ENCODE measurements at places on chromosomes 12 and 14. TPM values are rescaled to one million over a fixed set of nuclear protein-coding genes. Genes with fewer than 3 reads are reported as not detected.

Gene PHETA1
- 11.2 TPM for total RNA-seq

Gene AJUBA
- total RNA-seq = 60.8 TPM

Gene REM2
- total RNA-seq = not detected

Gene IL26
- total RNA-seq = 0.64 TPM

Gene SCNN1A
- 0.66 TPM for total RNA-seq

Gene PLA2G1B
- not detected for total RNA-seq

GRCh38 chr14:42994051-42994736, 1387.5 kb downstream of the LRFN5 start:
- peak; percentile 46 for DNase-seq

- DNase-seq = no peak
These were observed 31.4 kb upstream of the C14orf180 start for GRCh38 chr14:104547998-104548700.

DNA sequence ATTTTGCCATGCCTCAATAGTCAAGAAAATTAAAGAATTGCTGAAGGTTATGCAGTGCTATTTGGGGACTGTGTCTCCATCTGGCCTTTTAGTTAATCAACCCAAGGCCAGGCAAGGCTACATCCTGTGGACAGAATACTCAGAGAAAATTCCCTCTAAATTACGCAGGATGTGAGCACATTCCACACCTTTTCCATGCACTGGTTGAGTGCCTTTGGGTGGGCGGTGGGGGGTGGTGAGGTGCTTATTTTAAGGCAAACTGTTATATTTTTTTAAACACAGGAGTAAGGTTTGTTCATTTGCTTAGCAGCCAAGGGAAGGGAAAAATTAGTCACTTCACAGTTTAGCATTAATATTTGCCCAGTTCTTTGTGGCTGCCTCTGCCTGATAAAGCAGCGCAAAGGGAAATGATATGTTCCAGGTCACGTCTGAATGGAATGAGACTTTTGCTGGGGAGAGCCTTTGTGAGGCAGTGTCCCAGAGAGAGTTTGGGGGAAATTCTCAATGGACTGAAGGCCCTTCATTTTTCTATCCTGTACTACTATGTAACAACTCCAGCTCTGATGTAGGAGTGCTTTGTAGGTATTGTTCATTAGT, 17.2 kb upstream of the KCNA5 start:
- no peak for DNase-seq

GRCh38 chr12:104415342-104415980, 41.3 kb upstream of the CHST11 start:
- no peak for DNase-seq

DNA sequence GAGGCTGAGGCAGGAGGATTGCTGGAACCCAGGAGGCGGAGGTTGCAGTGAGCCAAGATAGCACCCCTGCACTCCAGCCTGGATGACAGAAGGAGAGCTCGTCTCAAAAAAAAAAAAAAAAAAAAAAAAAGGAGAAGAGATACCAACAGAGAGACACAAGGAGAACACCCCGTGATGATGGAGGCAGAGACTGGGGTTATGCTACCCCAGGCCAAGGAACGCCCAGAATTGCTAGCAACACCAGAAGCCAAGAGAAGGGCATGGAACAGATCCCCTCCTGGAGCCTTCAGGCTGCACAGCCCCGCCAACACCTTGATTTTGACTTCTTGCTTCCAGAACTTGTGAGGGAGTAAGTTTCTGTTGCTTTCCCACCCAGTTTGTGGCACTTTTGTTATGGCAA, 148.0 kb upstream of the FOXN3 start:
- no peak for DNase-seq

DNA sequence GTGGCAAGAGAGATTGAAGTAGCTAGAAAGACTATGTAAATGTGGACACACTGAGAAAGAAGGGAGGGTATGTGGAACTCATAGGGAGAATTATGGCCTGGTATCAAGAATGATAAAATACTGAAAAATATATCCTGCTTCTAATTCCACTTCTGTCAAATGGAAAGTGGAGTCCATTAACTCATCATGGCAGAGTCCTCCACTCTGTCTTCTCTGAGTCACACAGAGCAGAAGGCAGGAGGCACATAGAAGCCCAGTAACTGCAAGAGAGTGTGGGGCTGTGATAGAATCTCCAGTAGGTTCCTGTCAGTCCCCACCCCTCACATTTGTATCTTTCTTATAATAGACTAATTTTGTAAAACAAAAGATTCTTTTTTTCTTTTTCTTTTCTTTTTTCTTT, 223.7 kb downstream of the AKAP6 start:
- DNase-seq = no peak

- DNase-seq = no peak
These were observed 257.2 kb upstream of the DIO2 start for GRCh38 chr14:80468331-80469122.

DNA sequence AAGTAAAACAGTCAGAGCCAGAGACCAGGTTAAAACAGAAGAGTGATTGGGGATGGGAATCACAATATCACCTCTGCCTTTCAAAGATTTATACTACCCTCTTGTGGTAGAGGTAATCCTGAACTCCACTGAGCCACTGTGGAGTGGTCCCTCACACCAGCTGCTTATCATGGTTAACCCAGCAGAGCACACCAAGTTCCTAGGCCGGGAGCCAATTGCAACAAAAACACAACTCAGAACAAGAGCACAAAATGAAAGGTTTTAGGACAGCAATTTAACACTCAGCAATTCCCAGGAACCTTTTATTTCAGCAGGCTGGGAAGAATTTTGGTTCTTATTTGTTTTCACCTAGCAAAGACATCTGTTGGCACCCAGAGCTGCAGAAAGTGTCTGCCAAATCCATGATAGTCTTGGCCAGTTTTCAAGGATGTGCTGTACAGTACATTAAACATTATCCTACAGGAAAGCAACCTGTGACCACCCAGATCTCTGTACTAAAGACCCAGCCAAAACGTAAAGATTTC, 220.5 kb upstream of the ATXN7L3B start:
- DNase-seq = peak; percentile 20

DNA sequence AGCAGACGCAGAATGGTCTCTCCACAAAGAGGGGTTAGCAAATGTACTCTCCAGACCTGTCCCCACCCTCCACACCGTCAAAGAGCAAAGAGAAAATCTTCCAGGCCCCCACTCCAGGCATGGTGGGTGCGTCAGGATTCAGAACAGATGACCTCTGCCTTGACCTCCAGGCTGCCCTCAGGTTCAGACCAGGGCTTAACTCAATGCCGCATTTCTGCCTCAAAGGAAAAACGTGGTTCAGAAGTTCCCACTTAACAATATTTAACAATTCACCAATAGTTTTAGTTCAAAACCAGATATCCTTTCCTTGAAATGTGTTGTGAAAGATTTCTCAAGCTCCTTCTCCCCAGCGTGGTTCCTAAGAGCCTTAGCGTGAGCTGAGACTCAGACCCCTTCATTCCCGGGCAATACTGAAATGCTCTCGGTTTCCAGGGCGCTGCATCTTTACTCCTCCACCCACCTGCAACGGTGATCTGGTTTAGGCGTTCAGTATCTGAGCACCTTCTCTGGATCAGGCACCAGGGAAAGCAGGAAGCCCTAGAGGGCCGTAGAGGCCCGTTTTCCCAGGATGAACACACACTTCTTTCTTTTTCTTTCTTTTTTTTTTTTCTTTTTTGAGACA, 22.9 kb downstream of the HSP90AA1 start:
- no peak for DNase-seq

DNA sequence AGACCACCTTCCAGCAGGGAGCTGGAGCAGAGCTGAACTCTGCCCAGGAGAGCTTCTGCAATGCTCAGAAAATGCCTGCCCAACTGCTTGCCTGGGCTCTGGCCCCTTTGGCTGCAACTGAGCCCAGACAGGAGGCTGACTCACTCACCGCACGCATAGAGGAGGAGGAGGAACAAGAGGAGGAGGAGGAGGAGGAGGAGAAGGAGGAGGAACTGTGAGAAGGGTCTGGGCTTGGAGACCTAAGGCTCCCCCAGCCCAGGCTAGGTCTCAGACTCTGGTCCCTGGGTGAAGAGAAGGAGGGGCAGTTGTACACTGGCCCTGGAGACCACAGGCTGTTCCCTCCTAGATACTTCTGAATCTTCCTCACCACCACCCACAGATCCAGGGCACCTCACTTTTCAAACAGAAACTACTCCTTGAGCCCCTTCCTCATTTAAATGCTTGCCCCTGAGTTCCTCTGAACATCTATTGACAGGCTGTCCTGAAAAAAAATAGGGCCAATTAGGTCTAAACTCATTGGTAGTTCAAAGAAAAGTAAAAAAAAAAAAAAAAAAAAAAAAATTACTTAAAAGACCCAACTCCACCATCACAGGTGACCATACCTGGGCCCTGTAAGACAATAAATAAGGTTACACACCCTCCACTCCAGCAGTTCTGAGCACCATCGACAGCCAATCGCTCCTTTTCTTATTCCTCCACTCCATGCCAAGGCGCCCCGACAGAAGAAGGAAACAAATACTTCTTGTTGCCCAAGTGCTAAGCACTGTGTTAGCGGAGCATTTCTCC, 674 bp downstream of the VDR start:
- peak; percentile 91 for DNase-seq

DNA sequence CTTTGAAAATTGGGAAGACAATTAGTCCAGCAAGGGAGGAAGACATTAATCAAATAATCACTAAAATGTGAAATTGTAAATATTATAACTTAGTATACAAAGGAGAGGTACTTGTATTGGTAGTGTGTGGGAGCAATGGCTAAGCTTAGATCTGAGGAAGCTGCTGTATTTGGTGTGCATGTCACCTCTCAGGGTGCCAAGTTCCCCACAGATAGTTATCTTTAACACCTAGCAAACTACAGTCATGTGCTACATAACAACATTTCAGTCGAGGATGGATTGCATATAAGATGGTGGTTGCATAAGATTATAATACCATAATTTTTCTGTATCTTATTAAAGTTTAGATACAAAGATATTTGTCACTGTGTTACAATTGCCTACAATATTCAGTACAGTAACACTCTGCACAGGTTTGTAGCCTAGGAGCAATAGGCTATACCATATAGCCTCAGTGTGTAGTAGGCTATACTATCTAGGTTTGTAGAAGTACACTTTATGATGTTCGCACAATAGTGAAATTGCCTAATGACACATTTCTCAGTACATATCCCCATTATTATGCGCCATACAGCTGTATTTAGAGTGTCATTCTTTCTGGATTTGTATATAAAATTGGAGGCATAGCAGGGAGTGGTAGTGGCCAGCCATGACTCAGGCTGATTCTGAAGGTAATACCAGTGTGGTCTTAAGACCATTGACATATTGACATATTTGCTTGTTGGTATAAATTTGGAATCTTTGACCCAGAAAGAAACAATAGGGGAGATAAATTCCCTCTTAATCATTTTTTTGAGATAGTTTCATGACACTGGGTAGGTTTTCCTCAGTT, 55.8 kb downstream of the RAD51B start:
- no peak for DNase-seq

DNA sequence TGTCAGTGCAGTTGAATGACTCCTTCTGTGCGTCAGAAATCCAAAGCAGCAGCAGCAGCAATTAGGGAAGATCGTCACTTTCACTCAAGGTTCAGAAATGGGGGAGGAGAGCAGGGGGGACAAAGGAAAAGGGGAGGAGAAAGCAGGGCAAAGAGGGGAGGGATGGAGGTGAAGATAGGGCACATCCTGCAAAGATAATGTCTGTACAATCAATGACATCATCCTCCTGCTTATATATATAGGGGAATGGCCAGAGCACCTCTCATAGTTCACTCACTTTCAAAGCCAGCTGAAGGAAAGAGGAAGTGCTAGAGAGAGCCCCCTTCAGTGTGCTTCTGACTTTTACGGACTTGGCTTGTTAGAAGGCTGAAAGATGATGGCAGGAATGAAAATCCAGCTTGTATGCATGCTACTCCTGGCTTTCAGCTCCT, at the start of gene NTS:
Gene NTS (plus strand): TSS at position 265 of the 431 bp plus-strand sequence. CDS start 109 bp downstream, at position 374.
- DNase-seq = no peak

- DNase-seq = no peak
These were observed 241.3 kb upstream of the TMEM132C start for GRCh38 chr12:128025589-128026245.

GRCh38 chr12:2765608-2766007, 29.2 kb upstream of the FKBP4 start:
- DNase-seq = no peak

DNA sequence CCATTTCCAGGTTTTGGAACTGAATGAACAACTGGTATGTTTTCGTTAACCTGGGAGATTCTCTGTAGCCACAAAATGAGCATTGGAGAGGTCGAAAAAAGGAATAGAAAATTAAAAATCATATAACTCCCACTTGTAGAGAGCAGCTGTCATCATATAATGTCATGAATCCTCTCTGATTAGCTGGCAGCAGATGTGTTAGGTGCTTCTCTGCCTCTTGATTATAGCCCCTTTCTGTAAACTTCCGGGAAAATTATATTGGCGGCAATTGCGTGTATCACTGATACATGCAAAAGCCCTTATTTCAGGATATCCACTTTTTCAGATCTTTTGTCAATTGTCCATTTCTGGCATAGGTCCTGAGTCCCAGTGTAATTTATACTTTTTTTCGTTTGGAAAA, 31.7 kb downstream of the FGD4 start:
- no peak for DNase-seq

- peak; percentile 11 for DNase-seq
These were observed 448.3 kb downstream of the PCNX1 start for GRCh38 chr14:71355324-71356201.

DNA sequence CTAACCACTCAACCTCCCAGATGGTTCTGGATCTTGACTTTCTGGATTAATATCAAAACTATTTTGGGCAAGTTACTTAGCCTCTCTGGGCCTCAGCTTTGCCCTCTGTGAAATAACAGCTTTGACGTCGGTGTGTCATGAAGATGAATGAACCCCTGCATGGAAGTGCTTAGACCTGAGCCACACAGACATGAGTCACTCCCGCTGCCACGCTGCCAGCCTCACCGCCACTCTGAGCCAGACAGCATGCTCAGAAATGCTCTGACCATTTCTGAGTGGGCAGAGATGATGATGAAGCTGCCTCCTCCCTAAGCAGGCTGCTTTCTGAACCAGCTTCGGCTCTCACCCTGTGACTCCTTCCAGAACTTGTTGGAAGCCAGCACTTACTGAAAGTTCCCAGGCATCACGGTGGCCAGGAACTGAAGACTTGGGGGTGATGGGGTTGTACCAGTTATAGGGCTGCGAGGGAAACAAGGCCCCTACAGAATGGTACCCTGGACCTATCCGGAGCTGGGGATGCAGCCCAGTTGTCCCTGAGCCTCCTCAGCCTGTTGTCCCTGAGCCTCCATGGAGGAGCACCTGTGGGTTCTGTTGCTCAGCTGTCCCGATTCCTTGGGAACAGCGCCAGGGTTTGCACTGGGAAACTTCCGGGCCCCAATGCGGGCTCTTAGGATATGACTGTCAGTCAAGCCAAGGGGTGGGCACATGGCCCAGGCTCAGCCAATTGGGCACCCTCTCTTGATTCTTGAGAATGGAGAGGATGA, 2.0 kb upstream of the CCDC197 start:
- peak; percentile 92 for DNase-seq

GRCh38 chr12:4269279-4269991, 4.1 kb upstream of the CCND2 start:
- peak; percentile 35 for DNase-seq

DNA sequence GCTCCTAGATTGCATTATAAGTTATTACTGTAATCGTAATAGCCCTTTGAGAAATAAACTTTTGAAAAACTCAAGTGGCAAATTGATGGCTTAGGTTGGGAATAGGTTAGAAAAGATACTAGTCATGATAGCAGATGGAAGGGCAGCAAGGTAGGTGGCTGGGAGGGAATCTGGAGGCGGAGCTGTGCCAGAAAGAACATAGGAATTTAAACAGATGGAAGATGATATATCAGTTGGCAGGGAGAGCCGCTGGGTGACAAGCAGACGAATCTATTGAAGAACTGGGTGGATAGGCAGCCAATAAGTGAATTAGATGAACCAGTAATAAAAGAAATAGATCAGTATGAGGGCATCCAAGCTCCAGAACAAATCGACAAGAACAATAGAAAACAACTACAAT, 142.1 kb downstream of the CNTN1 start:
- no peak for DNase-seq

GRCh38 chr12:27001663-27002062, 12.5 kb downstream of the TM7SF3 start:
- no peak for DNase-seq
